ENCODE measurements at places on chromosomes 7 and 10. TPM values are rescaled to one million over a fixed set of nuclear protein-coding genes. Genes with fewer than 3 reads are reported as not detected.

DNA sequence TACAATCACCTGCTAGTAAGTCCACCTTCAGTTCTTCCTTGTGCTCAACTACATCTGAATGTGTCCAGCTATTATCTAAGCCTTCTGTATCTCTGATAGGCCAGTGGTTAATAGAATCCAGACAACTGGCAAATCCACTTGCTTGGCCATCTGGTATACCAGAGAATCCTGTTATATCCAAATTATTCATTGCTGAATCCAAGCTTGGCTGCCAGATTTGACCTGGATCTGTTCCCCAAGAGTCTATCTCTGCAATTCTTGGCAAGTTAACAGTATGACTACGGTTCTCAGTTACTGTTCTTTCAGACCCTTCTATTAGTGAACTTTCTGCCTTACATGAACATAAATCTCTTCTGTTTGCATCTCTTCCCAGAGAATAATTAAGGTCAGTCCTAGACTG lies 154.6 kb upstream of the TARP start:
- no peak for DNase-seq

ADCY1 gene
- total RNA-seq = 0.44 TPM

DNA sequence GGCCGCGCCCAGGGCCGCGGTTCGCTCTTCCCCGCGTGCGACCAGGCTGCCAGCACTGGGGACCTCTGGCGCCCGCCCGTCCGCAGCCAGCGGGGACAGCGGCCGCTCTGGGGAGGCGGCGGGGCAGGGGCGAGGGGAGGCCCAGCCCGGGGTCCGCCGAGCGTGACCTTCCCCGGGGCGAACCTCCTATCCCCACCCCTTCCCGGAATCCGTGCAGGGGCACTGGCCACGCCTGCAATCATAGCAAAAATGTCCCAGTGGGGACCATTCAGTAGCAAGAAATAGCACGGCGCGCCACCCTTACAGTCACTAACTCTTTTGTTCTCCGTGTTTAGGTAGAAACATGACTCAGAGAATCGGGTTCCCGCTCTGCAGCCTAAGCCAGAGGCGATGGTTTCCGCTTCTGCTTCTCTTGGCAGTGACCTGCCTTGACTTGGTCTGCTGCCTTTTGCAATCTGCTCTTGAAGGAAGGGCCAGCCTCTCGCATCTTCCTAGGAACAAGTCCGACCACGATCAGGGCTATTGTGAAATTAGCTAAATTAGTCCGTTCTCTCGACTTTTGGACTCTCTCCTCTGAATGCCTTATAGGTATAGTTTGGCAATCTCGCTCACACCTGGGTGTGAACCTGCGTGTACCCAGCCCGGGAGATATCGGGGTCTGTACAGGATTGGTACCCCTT lies 79.3 kb upstream of the ACBD5 start:
- DNase-seq = peak; percentile 5

GRCh38 chr10:13496931-13497330 lies 31.9 kb downstream of the BEND7 start:
- no peak for DNase-seq

DNA sequence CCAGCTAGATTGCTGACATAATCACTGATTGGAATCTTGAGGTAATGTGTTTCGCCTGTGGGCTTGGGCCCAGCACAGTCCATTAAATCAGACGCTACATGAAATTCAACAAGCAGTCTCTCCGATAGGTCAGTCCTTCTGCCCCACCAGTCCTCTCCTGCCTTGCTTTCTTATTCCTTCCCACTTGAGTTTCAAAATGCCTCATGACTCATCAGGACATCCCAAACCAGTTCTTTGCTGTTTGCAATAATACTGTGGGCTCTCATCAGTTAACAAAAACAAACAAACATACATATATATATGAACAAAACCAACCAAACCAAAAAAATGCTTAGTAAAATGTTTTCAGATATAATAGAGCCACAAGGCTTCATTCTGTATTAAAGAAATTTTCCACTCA lies 599.0 kb downstream of the SORCS1 start:
- no peak for DNase-seq

- peak; percentile 43 for DNase-seq
Measured at GRCh38 chr10:49115015-49115795, at the start of gene VSTM4. Gene VSTM4, minus strand, starts transcription at chr10:49115522. Its CDS starts 37 bp downstream, at chr10:49115485.

RET gene
- total RNA-seq = 0.44 TPM

- DNase-seq = peak; percentile 81
Measured at GRCh38 chr10:114389426-114389825, 14.9 kb downstream of the AFAP1L2 start.

GRCh38 chr7:30849565-30849964 lies 62.1 kb upstream of the AQP1 start:
- no peak for DNase-seq

DNA sequence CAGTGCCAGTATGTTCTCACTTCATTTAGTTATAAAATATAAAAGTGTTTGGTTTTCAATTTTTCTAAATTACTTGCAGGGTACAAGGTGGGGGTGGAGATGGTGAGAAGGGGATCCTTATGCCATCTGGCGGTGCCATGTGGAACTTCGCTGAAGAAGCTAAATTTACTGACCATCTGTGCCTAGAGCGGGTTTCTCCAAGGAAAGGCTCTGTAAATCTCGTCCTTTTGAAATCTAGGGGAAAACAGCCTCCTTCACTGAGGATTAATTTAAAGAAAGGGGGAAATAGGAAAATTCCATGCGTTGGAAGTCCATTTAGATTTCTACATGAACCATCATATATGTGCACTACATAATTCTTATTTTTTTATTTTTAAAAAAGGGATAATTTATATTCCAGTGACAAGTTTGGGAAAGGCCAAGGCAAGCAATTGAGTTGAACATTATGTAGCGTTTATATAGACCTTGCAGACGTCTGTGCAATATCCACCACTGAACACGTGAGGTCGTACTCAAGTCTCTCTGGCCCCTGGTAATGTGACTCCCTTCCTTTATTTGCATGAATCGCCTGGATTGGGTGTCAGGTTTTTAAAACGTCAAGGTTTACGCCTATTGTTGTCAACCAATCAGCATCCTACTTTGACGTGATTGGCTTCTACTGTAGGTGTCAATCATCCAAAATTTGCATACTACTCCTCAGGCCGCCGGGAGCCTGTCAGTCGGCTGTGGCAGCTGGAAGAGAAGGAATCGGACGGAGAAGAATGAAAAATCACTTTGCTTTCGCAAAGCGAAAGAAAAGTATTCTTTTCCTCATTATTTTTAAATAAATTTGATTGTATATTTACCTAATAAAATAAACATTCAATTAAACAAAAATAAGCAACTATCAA lies 297.1 kb upstream of the NFE2L3 start:
- peak; percentile 79 for DNase-seq

- peak; percentile 31 for DNase-seq
Measured at GRCh38 chr7:101235050-101235449, 2.6 kb downstream of the CLDN15 start.

- DNase-seq = no peak
Measured at GRCh38 chr7:121285066-121285667, 43.6 kb upstream of the WNT16 start.

DNA sequence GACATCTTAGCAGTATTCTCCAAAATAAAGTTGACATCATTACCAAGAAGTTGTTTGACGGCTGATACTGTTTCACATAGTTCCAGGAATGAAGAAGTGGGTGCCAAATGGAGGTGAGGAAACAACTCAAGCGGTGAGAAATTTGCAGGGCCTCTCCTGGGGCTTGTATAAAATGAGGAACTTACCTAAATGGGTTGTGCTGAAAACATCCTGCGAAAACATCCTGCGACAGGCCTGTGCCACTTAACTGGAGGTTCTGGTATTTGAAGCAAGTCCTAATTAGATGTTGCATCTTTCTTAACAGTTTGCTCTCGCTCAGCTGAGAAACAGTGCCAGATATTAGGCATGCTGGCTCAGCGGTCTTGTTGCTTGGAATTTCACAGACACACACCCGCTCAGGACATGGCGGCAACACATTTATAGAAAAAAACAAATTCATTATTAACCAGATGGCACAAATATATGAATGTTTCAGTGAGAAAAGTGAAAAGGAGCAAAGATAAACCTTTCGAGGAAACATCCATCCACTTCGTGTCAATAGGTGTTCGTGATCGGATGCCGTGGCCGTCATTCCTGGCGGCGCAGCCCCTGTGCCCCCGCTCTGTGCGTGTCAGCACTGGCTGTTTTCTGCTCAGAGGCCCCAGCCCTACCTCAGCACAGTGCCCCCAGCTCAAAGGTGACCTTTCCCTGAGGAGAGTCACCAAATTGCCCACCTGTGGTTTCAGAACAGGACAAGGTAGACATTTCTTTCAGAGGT lies 48.1 kb downstream of the CDC123 start:
- DNase-seq = no peak
